ENCODE measurements at places on chromosomes 1 and 21.

- H3K4me3 ChIP-seq = no peak overlapping the region
- no peak for DNase-seq
- H3K27ac ChIP-seq = no peak overlapping the region
- H3K27me3 ChIP-seq = no peaks in the 10 kb centered on the region
- H3K4me1 ChIP-seq = no peaks in the 10 kb centered on the region
- H3K36me3 ChIP-seq = no peaks in the 10 kb centered on the region
Observed at GRCh38 chr1:243440406-243440805, 184.6 kb downstream of the SDCCAG8 start.

- H3K27me3 ChIP-seq = no peaks in the 10 kb centered on the region
- DNase-seq = no peak
- 0 out of 2 replicates have a peak, but pooled peaks cover 5% of the 10 kb centered on the region for H3K4me1 ChIP-seq
- H3K4me3 ChIP-seq = no peak overlapping the region
- no peak overlapping the region for H3K27ac ChIP-seq
Observed at GRCh38 chr1:52877554-52877953, 35.0 kb downstream of the ZYG11A start.

GRCh38 chr1:24481101-24481500 is 21.5 kb upstream of the RCAN3 start:
- H3K36me3 ChIP-seq = no peaks in the 10 kb centered on the region
- H3K4me1 ChIP-seq = peaks cover 28% of the 10 kb centered on the region

GRCh38 chr1:186435336-186435735 is 25.6 kb downstream of the PDC start:
- no peak for DNase-seq
- H3K36me3 ChIP-seq = no peaks in the 10 kb centered on the region
- H3K4me1 ChIP-seq = no peaks in the 10 kb centered on the region
- no peak overlapping the region for H3K27ac ChIP-seq
- no peaks in the 10 kb centered on the region for H3K27me3 ChIP-seq
- H3K4me3 ChIP-seq = no peak overlapping the region

GRCh38 chr1:85911742-85912141 is 203.5 kb upstream of the ZNHIT6 start:
- H3K4me1 ChIP-seq = no peaks in the 10 kb centered on the region
- no peak overlapping the region for H3K4me3 ChIP-seq

DNA sequence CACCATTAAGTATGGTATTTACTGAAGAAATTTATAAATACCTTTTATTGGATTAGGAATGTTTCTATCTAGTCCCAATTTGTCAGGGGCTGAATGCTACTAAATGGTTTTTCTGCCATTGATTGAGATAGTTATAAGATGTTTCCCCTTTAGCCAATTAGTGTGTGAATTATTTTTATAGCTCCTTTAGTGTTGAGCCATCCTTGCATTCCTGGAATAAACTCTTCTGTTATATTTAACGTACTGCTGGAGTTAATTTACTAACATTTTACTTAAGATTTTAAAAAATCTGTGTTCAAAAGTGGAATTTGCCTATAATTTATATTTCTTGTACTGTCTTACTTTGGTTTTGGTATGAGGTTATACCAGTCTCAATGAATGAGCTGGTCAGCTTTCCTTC is 25.4 kb upstream of the LRRC3 start:
- peaks cover 17% of the 10 kb centered on the region for H3K27me3 ChIP-seq
- no peaks in the 10 kb centered on the region for H3K4me1 ChIP-seq
- H3K36me3 ChIP-seq = no peaks in the 10 kb centered on the region
- no peak for DNase-seq
- H3K27ac ChIP-seq = no peak overlapping the region
- no peak overlapping the region for H3K4me3 ChIP-seq

DNA sequence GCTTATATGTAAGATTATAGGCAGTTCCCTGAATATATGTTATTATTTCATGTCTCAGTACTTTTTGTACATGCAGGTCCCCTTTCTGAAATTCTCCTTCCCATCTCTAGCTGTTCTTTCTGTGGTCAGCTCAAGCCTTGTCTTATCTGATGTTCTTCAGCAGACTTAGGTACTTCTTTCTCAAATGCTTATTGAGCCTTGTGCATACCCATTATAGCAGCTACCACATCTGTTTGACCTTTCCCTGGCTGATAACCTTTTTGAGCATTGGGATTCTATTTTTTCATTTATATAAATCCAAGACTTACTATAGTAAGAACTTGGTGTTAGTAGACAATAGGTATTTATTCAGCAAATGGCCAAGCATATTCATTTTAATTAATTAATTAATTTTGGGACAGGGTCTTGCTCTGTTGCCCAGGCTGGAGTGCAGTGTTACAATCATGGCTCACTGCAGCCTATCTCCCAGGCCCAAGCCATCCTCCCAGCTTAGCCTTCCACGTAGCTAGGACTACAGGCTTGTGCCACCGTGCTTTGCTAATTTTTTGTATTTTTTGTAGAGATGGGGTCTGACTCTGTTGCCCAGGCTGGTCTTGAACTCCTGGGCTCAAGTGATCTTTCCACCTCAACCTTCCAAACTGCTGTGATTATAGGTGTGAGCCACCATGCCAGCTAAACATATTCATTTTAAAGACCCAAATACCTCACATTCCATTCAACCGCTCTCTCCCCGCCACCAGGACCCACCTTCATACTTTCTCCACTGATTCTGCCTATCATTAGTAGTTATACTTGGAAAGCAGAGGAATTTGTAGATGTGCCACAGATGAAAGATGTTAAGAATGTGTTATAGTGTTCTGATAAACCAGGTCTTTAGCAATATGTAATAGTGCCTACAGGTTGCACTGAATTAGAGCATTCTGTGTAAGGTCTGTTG is 16.7 kb downstream of the TIPRL start:
- no peak overlapping the region for H3K27ac ChIP-seq
- H3K4me3 ChIP-seq = no peak overlapping the region
- no peaks in the 10 kb centered on the region for H3K4me1 ChIP-seq
- no peaks in the 10 kb centered on the region for H3K27me3 ChIP-seq

- H3K4me1 ChIP-seq = no peaks in the 10 kb centered on the region
- no peak overlapping the region for H3K4me3 ChIP-seq
- no peak overlapping the region for H3K27ac ChIP-seq
- no peaks in the 10 kb centered on the region for H3K36me3 ChIP-seq
- no peak for DNase-seq
- H3K27me3 ChIP-seq = no peaks in the 10 kb centered on the region
Observed at GRCh38 chr21:38272215-38272614, 15.4 kb downstream of the KCNJ15 start.

GRCh38 chr1:897226-897625 is 26.5 kb upstream of the SAMD11 start:
- no peaks in the 10 kb centered on the region for H3K4me1 ChIP-seq
- H3K27ac ChIP-seq = no peak overlapping the region
- H3K4me3 ChIP-seq = no peak overlapping the region
- peaks cover 52% of the 10 kb centered on the region for H3K27me3 ChIP-seq
- no peaks in the 10 kb centered on the region for H3K36me3 ChIP-seq

DNA sequence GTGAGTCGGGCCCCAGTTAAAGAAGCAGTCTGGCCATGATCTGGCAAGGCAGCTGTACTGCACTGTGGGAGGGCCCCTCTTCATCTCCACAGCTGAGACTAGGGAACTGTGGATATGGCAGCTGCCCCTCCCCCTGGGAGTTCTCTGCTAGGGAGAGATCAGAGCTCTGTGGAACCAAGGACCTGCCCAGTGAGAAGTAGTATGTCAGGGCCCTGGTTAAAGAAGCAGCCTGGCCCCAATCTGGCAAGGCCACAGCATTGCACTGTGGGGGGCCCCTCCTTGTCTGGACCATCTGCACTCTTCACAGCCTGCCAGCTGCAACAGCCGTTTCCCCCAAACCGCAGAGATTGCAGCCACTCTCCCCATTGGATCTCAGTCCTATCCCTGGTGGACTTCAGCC is 208.5 kb downstream of the DNAH14 start:
- DNase-seq = no peak
- H3K27me3 ChIP-seq = no peaks in the 10 kb centered on the region
- H3K4me3 ChIP-seq = no peak overlapping the region
- no peaks in the 10 kb centered on the region for H3K4me1 ChIP-seq
- no peak overlapping the region for H3K27ac ChIP-seq

Data from HepG2 (cell line).